ENCODE measurements at places on chromosomes 4 and X.
A peak's percentile ranks its signal among the peaks of the same experiment; 100 is the strongest.

DNA sequence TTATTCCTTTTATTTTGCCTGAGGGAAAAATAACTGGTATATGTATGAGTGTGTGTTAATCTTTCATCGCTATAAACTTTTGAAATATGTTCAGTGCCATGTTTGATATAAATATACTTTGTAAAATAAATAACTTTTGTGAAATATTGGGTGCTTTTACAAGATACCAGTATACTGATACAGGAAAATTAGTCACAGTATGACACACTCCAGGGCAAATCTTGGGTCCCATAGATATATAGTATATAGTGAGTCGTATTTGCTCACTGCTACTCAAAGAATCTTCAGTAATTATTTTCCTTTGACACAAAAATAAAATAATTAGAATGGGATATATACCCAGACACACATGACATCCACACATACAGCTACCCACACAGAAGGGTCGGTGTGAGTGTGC lies 472.3 kb downstream of the GRID2 start:
- no peak for DNase-seq

DNA sequence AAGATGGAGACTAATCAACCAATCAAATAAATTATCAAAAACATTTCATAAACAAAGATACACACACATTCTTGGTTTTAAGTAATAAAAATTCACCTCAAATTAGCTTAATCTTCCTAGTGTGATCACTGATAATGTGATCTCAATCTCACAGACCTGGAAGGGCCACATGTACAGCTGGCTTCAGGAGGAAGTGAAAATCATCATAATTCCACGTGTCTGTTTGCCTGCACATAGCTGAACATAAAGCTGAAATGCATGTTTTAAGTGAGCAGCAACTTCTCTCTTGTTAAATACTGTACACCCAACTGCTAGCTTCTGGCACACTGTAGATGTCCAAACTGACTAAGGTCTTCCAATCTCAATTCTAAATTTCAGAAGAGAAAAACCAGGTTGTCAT lies 53.8 kb downstream of the ARHGAP6 start:
- DNase-seq = no peak

- DNase-seq = no peak
Measured at GRCh38 chr4:7041801-7042502, 1.2 kb upstream of the TADA2B start.

DNA sequence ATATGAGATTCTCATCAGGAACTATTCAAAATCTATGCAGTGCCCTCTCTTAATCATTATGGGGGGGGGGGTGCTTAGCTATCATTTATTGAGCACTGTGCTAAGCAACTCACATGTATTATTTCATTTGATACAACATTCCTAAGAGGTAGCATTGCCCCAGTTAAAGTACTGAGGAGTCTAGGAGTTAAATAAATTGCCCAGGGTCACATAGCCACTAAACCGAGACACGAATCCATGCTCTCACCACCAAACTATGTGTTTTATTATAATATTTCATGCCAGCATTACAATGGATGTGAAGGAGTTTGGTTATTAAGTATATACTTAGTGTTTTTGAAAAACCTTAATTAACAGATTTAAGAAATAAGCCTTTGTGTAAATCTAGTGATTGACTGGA lies 131.4 kb downstream of the CBR4 start:
- no peak for DNase-seq

- no peak for DNase-seq
Measured at GRCh38 chr4:124861761-124862160, 149.2 kb upstream of the ANKRD50 start.

DNA sequence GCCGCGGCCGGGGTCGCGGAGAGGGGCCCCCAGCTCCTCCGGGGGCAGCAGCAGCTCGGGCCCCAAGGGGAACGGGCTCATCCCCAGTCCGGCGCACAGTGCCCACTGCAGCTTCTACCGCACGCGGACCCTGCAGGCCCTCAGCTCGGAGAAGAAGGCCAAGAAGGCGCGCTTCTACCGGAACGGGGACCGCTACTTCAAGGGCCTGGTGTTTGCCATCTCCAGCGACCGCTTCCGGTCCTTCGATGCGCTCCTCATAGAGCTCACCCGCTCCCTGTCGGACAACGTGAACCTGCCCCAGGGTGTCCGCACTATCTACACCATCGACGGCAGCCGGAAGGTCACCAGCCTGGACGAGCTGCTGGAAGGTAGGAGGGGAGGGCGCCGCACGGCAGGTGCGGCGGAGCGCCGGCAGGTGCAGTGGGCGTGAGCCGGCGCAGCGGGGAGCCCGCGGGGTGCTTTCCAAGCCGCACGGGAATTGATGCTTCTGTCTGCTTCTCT lies 886 bp downstream of the DCLK2 start:
- peak; percentile 42 for DNase-seq

GRCh38 chrX:155662282-155662681 lies 49.5 kb upstream of the TMLHE start:
- DNase-seq = peak; percentile 12

Measured in iris pigment epithelial cell (primary cell).